ENCODE measurements at places on chromosomes 11 and 22.

DNA sequence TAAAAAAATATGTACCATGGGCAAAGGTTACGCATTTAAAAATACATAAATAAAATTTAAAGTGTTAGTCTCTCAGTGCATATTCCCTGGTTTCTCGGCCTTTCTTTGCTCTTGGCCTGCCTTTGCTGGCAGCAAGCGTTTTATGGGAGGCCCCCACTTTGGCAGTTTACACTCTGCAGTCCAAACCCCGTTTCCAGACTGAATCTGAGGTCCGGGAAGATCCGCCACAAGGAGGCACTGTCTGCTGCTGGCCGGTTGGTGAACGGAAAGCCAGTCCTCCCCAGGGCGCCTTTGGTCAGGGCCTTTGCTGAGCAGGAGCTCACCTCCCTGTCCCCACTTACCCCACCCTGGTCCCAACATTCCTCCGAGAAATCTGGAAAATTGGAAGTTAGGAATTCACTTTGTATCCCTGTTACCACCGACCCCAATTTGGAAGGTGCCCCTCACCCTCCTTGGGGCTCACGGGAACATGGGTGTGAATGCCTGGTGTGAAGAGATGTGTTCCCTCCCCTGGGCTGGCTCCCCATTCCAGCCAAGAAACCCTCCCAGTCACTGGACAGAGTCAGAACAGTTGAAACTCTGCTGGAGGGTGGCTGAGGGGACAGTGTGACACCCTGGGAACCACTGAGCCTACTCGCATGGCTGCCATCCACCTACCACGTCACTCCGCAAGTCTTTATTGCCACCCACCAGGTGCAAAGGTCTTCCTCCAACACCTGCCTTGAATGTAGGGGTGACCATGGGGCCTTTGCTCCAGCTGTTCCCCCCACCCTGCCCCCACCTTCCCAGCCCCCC lies 9.4 kb upstream of the SF1 start:
- peak; percentile 77 for DNase-seq

DNA sequence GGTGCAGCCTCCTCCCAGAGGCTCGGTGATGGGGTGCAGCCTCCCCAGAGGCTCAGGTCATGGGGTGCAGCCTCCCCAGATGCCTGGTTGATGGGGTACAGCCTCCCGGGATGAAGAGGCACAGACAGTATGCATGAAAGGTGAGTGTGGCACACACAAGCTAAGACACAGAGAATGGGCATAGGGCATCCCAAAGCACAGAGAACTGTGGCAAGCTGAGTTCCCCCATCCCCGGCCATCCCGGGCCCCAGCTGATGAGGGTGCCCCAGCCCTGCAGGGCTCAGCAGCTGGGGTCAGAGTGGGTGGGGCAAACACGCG lies 4.8 kb upstream of the SYT8 start:
- DNase-seq = no peak

- no peak for DNase-seq
These were observed 20.0 kb upstream of the RAB39A start for GRCh38 chr11:107908211-107908610.

- DNase-seq = no peak
These were observed 1.2 kb downstream of the SLC22A25 start for GRCh38 chr11:63242089-63242781.

DNA sequence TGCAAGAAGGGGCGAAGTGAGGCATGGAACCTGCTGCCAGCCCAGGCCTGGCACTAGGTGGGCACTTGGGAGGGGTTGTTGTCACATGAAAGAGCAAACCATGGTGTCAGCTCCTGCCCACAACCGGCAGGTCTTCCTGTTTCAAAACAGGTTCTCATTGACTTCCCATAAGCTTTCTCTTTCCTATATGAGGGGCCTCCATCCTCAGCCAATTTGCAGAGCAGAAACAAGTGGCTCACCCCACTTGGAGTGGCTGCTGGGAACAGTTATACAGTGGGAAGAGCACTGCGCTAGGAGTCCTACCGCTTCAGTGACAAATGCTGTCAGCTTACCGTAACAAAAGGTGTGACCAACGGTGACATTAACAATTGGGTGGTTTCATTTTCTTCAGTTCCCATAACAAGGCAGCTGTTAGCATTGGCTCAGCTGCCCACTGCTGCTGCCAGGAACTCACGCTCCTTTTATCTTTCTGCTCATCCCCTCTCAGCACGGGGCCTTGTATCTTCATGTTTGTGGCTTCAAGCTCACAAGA lies 10.2 kb upstream of the SSTR3 start:
- no peak for DNase-seq

GRCh38 chr22:44159221-44159620 lies 21.5 kb upstream of the PARVG start:
- DNase-seq = no peak

GRCh38 chr11:44858796-44859527 lies 91.7 kb downstream of the TP53I11 start:
- DNase-seq = no peak

DNA sequence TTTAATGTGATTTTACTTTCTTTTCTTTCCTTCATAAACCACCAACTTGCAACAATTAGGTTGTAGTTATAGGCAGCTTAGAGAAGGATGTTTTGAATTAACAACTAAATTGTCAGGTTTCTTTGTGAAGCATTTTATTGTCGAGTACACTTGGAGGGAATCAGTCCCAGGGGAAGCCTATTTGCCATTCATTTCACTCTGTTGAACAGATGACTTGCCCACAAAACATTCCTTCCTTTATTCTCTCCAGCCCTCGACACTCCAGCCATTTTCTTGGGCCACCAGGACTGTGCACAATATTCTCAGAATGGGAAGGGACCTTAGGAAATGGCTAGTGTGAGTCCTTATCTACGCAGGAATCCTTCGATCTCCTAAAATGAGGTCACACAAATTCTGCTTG lies 620.6 kb downstream of the SOX6 start:
- no peak for DNase-seq

DNA sequence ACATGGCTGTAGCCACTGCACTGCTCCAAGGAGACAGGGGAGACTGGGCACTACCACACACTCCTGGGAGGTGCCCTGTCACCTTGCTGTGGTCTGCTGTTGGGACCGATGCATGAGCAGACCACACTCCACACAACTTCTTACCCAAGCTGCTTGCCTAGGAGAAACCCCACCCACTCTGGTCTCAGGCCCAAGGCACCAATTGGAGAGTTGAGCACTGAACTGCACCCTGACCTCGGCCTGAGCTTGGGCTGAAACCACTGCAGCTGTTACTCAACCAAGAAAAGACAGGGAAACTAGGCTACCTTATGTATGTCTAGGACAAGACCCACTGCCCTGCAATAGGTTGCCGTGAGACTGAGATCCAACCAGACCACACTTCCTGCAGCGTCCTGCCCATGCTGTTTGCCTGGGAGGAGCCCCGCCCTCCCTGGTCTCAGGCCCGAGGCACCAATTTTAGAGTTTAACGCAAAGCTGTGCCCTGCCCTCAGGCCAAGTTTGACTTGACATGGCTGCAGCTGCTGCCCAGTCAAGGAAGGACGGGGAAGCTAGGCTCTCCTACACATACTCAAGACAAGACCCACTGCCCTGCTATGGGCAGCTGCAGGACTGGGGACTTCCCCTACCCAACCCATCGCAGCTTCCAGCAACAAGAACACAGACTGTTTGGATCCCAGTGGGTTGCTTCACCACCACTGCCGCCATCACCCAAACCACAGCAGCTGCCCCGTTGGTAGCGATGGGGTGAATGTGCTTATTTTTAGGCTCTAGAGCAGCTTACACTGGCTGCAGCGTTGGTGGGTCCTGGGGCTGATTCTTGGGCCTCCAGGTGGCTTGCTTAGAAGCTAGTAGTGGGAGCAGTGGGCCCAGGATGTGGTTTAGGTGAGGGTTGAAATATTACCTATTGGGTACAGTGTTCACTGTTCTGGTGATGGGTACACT lies 66.8 kb downstream of the BRD1 start:
- DNase-seq = no peak

DNA sequence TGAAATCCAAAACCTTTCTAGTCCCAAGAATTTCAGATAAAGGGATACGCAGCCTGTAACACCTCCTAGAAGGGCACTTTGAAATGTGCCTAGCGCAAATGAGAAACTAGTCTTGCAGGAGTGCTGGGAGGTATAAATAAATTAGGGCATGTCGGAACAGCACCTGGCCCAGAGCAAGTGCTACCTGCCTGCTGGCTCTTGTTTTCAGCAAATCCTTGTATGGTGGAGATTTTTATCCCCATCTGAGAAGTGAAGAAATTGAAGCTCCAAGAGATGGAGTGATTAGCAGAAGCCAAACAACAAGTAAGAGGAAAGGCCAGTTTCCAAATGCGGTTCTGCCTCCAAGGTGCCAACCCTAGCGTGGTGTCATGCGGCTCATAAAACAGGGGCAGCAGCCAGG lies 36.7 kb upstream of the TFIP11 start:
- no peak for DNase-seq
